ENCODE measurements at places on chromosomes 2 and 18.

DNA sequence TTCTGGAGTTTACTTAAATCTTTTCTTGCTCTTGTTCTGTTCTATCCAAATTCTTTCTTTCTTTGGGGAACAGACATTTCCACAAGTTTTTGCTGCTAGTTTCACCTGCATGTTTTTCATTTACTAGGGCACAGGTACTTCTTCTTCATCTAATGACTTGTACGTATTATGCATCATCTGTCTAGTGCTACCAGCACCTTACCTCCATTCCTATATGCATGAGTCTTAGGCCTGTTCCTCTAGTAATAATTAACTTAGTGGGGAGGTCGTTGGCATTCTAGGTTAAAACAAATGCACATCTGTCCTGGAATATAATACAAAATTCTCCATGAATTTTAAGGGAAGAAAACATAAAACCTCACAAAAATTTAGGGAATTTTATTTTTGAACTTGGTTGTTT lies 164.5 kb upstream of the STON1 start:
- no peak for DNase-seq

- no peak for DNase-seq
Observed at GRCh38 chr2:121804997-121805765, 49.7 kb downstream of the TSN start.

DNA sequence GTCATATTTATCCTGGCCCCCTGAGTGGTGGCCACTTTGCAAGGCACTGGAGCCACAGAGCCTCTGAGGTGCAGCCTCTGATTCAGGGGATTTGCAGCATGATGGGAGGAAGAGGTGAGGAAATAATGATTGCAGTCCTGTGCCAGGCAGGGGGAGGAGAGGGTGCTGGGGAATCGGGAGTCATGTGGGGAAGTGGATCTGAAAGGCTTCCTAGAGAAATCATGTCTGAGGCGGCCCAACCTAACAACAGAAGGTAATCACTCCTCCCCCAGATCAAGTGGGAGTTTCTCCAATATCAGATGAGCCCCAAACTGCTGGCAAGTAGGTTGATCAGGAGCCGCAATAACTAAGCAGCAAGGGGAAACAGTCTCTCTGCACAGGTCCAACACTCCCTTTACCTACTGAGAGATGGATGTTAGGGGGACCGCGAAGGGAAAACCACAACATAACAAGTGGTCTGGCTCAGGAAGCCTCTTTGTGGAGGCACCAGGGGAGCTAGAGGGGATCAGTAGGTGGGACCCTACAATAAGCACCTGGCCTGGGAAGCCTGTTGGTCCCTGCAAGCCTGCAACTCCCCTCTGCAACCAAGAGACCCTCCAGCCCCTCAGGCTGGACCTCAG lies 71.8 kb upstream of the NPAS2 start:
- no peak for DNase-seq

DNA sequence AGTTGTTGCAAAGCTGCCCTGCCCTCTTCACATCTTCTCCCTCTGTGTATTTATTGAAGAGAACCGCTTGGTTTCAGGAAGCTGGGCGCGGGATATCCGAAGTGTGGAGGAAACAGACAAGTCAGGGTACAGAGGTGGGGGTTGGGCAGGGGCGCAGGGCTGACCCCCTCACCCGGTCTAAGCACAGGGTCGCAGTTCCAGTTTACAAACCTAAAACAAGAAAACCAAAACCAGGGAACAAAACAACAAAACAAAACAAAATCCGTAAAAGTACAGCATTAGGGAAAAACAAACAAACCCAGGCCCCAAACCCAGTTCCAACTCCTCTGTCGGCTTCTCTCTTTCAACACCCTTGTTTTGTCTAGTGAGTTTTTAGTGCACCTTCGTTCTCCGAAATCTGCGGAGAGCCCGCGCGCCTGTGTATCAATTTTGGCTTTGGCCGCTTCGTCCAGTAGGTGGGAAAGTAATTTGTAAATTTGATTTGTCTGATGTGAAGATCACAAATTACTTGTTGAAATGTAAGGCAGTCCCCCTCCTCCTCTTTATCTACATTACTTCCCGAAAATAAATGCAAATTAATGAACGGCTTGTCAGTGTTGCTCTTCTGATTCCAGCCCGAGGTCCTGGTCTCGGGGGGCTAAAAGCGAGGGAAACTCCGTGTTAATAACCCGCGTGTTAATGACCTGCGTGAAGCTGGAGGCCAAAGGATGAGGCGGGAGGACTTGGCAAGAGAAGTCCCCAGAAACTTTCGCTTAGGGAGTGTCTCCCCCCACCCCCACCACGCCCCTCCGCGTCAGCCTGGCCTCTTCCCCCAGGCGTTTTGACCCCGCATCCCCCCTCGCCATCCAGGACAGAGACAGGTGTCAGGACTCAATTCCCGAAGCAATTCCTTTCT lies 6.9 kb downstream of the OTX1 start:
- no peak for DNase-seq

- no peak for DNase-seq
Observed at GRCh38 chr2:209236377-209236776, 187.5 kb upstream of the MAP2 start.

Data from activated naive CD8-positive, alpha-beta T cell treated with anti-CD3 and anti-CD28 coated beads, Interleukin-2, amount 10 ng/mL, durations not matched to agents 7 days and 5 days (primary cell).